ENCODE measurements at places on chromosomes 6 and 20. TPM values are rescaled to one million over a fixed set of nuclear protein-coding genes. Genes with fewer than 3 reads are reported as not detected.

DNA sequence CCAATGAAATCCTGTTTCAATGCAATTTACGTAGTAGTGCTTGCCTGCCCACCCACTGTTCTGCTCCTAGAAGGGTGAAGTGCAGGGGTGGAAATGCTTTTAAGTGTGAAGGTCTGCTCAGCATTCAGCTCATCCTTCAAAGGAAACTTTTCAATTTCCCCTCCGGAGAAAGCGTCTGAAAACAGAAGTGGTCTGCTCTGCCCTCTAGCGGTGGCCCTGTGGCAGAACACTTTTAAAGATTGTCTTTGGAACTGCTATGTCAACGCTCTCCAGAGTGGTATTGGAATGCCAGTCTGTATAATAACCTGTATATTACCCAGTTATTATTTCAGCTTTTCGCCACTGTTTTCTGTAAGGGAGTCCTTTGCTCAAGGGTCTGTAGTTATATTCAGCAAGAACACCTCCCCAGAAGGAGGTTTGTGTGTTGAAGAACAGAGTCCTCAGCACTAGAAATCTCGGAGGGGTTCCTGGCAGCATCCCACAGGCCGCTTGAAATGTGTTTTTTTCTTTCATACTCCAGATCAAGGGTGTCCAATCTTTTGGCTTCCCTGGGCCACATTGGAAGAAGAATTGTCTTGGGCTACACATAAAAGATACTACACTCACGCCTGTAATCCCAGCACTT lies 63.1 kb upstream of the KLHL31 start:
- no peak overlapping the region for H3K4me3 ChIP-seq
- H3K27me3 ChIP-seq: no peaks in the 10 kb centered on the region
- H3K27ac ChIP-seq: no peak overlapping the region
- DNase-seq: no peak
- H3K36me3 ChIP-seq: no peaks in the 10 kb centered on the region
- H3K4me1 ChIP-seq: no peaks in the 10 kb centered on the region

- H3K4me3 ChIP-seq: no peak overlapping the region
- H3K36me3 ChIP-seq: no peaks in the 10 kb centered on the region
- no peaks in the 10 kb centered on the region for H3K4me1 ChIP-seq
- DNase-seq: peak; percentile 91
- H3K27ac ChIP-seq: peak overlapping the region; percentile 44
Observed at GRCh38 chr6:152094992-152095592, 287.6 kb downstream of the ESR1 start.

- H3K4me3 ChIP-seq: no peak overlapping the region
- H3K4me1 ChIP-seq: no peaks in the 10 kb centered on the region
- H3K36me3 ChIP-seq: no peaks in the 10 kb centered on the region
- no peak overlapping the region for H3K27ac ChIP-seq
- DNase-seq: no peak
Observed at GRCh38 chr6:91098006-91098405, 511.1 kb upstream of the MAP3K7 start.

GRCh38 chr6:7285416-7285815 lies 27.6 kb downstream of the SSR1 start:
- DNase-seq: no peak
- H3K4me1 ChIP-seq: no peaks in the 10 kb centered on the region
- H3K36me3 ChIP-seq: no peaks in the 10 kb centered on the region
- no peak overlapping the region for H3K4me3 ChIP-seq

DNA sequence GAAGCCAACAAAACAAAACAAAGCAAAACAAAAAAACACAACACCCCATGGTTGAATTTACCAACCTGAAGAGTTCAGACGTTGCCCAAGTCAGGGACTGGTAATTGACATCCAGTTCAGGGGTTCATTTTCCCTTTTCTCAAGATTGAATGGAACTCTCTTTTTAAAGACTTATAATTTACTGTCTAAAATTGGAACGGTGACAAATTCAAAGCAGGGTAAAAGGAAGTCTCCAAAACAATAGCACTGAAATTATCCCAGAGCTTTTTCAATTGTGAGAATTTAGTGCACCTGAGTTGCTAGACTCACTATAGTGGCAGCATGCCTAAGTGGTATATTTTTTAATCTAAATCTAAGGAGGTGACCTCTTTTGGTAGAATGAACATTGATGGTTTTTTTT lies 90.9 kb upstream of the PREP start:
- H3K4me1 ChIP-seq: no peaks in the 10 kb centered on the region
- no peaks in the 10 kb centered on the region for H3K27me3 ChIP-seq
- DNase-seq: no peak
- no peak overlapping the region for H3K4me3 ChIP-seq

- no peak overlapping the region for H3K4me3 ChIP-seq
- DNase-seq: no peak
- H3K27ac ChIP-seq: no peak overlapping the region
- no peaks in the 10 kb centered on the region for H3K27me3 ChIP-seq
Observed at GRCh38 chr6:2956930-2957685, 14.3 kb downstream of the SERPINB6 start.

- H3K27ac ChIP-seq: no peak overlapping the region
- no peak for DNase-seq
- no peaks in the 10 kb centered on the region for H3K27me3 ChIP-seq
- H3K4me1 ChIP-seq: no peaks in the 10 kb centered on the region
Observed at GRCh38 chr6:1580109-1580508, 29.6 kb upstream of the FOXC1 start.

DNA sequence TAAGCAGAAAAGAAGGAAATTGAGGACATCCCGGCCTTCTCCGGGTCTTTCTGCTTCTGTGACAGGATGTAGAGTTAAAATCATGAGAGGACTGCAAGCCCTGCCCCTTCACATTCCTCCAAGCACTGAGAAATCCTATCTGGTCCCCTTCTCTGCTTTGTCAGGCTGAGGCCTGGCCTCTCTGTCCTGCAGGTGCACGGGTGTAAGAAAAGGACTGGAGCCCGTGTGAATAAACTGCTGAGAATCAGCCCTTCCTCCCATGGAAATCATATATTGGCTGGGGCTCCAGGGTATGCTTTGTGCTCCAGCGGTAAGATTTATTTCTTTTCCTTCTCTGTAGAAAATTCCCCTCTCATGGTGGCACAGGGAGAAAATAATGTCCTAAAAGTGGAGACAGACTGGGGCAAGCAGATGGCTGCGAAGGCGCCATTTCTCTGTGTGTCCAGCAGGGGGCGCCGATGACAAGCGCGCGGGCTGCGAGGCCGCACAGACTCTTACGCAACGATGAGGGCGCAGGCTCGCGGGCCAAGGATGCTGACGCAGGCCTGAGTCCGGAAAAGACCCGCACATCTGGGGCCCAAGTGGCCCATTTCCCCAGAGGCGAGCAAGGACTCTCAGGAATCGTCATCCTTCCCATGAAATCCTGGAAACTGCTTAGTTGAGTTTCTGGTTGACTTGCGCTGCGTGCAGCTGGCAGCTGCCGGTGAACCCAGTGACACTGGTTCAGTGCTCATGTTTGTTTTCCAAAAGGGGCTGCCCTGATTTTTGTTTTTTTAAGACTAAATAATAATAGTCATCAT lies 258.6 kb downstream of the ADGB start:
- H3K27ac ChIP-seq: no peak overlapping the region
- H3K36me3 ChIP-seq: no peaks in the 10 kb centered on the region
- peak; percentile 92 for DNase-seq
- no peaks in the 10 kb centered on the region for H3K4me1 ChIP-seq
- H3K27me3 ChIP-seq: no peaks in the 10 kb centered on the region

DNA sequence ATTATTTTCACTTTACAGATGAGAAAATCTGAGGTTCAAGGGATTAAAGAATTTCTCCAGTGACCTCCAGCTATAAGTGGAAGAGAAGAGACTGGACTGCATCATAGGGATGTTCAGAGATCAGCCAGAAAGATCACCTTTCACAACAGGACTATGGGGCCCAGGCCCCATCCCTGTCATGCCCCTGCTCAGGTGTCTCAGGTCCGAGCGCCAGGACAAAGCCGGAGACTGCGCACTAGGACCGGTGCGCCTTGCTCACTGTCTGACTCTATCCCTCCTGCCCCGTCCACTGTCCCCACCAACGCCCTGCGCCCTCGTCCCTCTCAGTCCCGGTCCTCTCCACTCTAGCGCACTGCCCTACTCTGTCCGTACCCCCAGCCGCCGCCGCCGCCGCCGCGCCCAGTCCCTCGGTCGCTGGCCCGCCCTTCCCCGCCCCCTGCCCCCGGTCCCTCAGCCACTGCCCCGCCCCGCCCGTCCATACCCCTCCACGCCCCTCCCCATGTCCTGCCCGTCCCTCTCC lies 521 bp upstream of the RAD21L1 start:
- H3K27ac ChIP-seq: no peak overlapping the region
- no peak for DNase-seq
- no peaks in the 10 kb centered on the region for H3K4me1 ChIP-seq
- H3K36me3 ChIP-seq: no peaks in the 10 kb centered on the region
- H3K27me3 ChIP-seq: no peaks in the 10 kb centered on the region
- H3K4me3 ChIP-seq: no peak overlapping the region

DNA sequence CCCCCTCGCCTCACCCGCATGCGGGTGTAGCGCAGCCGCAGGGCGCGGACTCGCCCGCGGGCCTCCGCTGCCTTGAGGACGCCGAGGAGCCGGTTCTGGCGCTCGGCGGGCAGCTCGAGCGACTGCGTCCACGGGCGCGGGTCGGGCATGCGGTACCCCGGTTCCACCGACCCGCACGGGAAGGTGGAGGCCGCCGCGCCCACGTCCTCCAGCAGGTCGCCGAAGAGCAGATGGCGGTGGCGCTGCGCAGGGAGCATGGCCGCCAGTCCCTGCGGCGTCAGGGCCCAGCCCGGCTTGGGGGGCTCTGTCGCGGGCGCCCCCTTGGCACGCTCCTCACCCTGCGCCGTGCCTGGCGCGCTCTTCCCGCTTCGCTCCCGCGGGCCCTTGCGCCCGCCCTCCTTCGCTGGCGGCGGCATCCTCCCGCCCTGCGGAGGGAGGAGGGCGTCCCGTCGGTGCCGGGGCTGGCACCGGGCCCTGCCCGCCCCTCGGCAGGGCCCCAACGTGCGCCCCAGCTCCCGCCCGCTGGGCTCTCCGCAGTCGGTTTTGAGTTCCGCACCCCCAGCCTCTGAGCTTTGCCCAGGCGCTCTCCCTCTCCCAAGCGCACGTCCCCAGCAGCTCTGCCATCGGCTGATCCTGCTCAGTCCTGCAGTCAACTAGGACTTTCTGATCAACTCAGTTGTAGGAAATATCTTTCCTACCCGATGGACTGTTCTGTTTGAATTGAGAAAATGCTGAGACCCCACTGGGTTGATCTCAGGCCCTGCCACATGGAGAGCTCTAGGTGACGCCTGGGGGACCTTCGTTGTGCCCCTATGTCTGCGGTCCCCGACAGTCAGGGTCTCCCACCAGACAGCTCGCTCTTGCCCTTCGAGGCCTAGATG lies at the start of gene LKAAEAR1:
TSS of gene LKAAEAR1 (minus strand) at position 595 of the 881 bp plus-strand sequence. CDS start at position 416, 179 bp downstream.
- H3K27ac ChIP-seq: no peak within 1 kb of the TSS
- no peaks in the 10 kb centered on the region for H3K4me1 ChIP-seq
- no peaks in the 10 kb centered on the region for H3K27me3 ChIP-seq
- no peaks in the 10 kb centered on the region for H3K36me3 ChIP-seq

DNA sequence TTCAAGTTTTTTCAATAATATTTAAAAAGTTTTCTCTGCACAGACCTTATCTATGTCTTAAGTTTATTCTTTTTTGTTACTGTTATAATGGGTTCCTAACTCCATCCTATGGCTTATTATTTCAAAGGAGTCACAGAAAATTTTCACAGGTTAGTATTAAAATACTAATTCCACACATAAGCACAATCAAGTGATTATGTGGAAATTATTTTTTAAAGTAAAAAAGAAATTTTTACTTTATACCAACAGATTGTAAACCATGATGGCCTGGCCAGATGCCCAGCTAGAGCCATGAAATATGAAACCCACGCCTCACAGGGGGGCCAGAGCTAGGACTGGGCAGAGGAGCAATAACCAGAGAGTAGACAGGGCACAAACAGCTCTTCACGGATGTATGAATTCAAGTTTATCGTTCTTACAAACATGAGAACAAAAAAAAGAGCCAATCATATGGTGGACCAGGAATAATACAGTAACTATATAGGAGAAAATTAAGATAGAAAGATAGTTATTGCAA lies 34.0 kb downstream of the NUDT3 start:
- peaks cover 2% of the 10 kb centered on the region for H3K4me1 ChIP-seq
- H3K27me3 ChIP-seq: no peaks in the 10 kb centered on the region
- DNase-seq: no peak
- H3K36me3 ChIP-seq: no peaks in the 10 kb centered on the region

DNA sequence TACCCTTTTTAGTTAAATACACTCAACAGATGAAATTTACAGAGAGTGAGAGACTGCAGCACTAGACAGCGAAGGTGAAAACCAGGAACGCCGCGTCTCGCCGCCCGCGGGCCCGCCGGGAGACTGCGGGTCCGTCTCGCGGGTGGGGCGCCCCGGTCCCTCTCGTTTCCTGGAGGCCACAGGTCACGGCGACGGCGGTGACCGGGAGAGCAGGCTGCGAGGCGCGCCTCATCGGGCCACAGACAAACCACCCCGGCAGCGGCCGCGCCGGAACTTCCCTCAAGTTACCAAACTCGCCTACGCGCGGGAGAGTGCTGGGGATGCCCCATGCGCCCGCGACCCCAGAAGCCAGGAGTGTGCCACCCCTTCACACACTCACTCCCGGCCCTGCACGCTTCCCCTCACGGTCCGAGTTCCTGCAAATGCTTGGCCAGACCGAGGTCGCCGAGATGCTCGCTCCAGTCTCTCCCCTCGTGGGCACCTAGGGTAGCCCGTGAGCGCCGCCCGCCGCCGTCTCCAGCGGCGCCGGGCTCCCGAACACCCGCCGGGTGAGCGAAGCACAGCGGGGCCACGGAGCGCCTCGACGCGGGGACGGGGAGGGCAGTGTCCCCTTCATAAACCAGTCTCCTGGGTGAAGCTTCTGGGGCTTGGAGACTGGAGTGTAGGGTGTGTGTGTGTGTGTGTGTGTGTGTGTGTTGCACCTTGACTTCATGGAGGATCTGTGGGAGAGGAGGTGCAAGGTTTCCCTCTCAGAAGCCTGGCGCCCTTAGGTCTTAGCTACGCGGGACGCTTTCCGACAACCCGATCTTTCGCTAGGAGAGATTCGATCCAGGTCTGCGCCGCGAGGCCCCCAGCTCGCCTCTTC lies 1.4 kb downstream of the BACH2 start:
- H3K27ac ChIP-seq: no peak overlapping the region
- no peaks in the 10 kb centered on the region for H3K36me3 ChIP-seq
- DNase-seq: peak; percentile 61
- H3K4me1 ChIP-seq: no peaks in the 10 kb centered on the region

GRCh38 chr6:45886776-45887175 lies 128.9 kb downstream of the CLIC5 start:
- H3K27me3 ChIP-seq: no peaks in the 10 kb centered on the region

- H3K4me1 ChIP-seq: no peaks in the 10 kb centered on the region
- no peaks in the 10 kb centered on the region for H3K27me3 ChIP-seq
- H3K4me3 ChIP-seq: no peak overlapping the region
- H3K36me3 ChIP-seq: no peaks in the 10 kb centered on the region
- DNase-seq: no peak
Observed at GRCh38 chr6:44735630-44735963, 348.1 kb downstream of the CDC5L start.

- H3K4me3 ChIP-seq: no peak overlapping the region
- DNase-seq: peak; percentile 48
- no peak overlapping the region for H3K27ac ChIP-seq
- H3K27me3 ChIP-seq: no peaks in the 10 kb centered on the region
- H3K4me1 ChIP-seq: no peaks in the 10 kb centered on the region
- peaks cover 2% of the 10 kb centered on the region for H3K36me3 ChIP-seq
Observed at GRCh38 chr20:17646961-17647301, 35.1 kb downstream of the RRBP1 start.

DEF6 gene
- total RNA-seq: 9.9 TPM

TCF19 gene
- 8.3 TPM for total RNA-seq

LGSN gene
- total RNA-seq: not detected

LTB gene
- 3.6 TPM for total RNA-seq

FGD2 gene
- total RNA-seq: 33.9 TPM

BPIFA1 gene
- not detected for total RNA-seq

CENPW gene
- total RNA-seq: 7.4 TPM

TPX2 gene
- 2.1 TPM for total RNA-seq

PPP1R14C gene
- total RNA-seq: 0.58 TPM

DEFB132 gene
- not detected for total RNA-seq

FOXF2 gene
- total RNA-seq: 0.69 TPM
